ENCODE measurements at places on chromosomes 4 and X.

- DNase-seq: no peak
These were observed 31.6 kb downstream of the TMEM31 start for GRCh38 chrX:103742339-103742738.

GRCh38 chr4:11497972-11498371 is 69.3 kb upstream of the HS3ST1 start:
- no peak for DNase-seq

DNA sequence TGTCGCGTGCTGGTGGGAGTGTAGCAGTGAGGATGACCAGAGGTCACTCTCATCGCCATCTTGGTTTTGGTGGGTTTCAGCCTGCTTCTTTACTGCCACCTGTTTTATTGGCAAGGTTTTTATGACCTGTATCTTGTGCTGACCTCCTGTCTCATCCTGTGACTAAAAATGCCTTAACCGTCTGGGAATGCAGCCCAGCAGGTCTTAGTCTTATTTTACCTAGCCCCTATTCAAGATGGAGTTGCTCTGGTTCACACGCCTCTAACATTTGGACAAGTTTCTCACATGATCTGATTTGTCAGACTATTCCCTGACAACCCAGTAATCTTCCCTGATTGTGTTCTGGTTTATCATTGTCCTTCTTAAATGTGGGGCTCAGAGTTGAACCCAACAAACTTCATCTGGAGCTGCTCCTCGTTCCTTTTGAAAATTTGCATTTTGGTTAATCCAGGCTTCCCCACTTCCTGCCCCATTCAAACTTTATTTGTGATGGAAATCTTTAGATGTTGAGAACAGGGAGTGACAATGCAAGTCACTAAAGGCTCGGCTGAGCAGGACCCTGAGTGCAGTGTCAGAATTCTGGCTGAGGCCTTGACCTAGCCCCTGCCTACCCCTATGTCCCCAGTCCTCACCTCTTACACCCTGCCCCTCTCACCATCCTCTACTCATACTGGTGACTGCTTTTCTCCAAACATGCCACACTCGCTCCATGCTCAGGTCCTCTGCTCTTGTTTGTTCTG is 226.8 kb downstream of the STIM2 start:
- no peak for DNase-seq

DNA sequence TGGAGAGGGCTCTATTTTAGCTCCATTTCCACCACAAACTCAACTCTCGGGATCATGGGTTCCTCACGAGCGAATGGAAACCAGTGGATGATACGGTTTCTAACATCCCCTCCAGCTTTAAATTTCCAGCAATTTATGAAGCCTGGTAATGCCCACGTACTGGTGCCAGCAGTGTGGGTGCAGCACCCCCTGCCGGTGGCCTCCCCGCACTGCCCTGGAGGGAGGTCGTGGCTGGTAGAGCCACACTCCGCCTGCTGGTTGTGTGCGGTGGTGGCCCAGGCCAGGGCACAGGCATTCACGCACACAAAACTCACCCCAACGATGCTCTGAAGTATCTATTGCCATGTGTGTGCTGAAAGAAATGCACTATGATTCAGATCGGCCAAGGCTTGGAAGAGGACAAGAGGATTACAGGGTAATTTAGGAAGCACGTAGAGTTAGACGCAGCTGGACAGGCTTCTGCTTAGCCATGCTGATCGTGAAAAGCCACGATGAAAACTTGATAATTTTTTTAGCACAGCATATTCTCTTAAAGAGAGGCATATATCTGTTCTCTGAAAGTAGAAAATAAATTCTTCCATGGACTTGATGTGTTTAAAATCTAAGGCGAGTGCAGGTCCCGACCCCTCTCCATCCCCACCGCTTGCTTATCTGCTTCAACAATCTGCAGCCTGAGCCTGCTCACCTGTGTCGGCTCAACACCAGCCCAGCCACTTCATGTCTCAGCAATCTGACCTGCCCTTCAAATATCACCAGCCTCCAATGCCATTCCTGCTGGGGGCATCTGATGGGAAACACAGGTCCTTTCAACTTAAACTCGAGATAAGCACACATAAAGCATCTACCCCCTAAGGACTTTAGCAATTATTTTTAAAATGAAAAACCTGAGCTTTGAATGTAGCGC is 59.1 kb downstream of the SCD5 start:
- DNase-seq: peak; percentile 1

DNA sequence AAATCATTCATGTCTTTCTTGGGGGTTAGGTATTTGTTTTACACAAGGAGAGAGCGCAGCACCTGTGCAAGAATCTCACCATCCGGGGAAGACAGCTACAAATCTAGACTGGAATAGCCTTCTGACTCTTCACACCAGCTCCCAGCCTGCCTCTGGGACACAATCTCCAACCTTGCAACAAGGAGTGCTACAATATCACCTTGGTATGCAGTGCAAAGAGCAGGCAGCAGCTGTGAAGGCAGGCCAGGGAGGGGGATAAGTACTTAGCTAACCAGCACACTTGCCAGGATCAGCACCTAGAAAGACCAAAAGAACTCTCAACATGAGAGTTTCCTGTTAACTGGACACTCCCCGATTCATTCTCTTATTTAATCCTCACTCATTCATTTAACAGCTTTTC is 235.3 kb downstream of the AR start:
- no peak for DNase-seq

DNA sequence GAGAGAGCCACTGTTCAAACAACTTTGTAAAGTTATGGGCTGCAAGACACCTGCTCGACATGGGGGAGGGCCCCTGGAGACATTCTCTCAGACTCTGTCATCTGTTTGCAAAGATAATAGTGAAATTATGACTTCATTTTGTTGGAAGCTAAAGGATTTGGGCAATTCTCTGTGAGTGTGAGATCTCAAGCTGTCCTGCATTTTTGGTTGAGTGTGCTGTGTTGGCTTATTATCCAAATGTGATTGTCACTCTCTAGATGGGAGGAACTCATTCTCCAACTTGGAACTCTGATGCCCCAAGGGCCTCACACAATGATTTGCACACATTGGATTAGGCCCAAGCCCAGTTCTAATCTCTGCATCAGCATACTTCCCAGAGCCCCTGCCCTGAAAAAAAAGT is 63.7 kb downstream of the STK32B start:
- no peak for DNase-seq

DNA sequence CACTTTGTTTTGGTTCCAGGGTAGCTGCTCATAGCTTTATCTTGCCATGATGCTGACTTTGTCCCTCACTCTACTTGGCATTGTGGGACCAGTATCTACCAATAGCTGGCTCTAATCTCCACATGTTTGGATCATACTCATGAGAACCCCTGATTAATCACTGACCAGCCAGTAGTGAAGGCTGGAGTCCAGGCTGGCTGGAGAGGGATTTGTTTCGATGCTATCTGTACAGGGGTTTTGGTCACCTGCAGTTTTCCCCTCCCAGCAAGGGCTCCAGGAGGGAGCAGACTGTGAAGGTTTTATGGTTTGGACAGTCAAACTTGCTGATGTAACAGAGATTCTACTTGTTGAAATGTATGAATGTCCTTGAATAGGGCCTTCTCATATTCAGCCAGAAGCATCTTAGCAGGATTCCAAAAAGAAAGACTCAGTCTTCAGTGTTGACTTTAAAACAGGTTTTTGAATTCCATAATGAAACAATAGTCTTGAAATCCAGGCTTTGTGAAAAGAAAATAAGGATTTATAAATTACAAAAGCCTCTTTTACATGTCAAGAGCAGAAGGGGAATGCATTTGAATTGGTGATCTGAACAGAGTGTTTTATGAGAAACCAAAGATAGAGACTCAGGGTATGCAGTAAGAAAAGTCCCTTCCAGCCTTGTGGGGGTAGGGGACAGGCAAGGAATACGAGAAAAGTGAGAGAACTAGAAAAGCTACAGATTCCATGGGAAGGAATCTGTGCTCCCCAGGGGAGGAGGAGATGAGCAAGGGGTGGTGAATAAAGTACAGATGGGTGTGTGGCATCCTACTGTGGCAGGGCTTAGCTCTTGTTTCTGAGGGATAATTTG is 103.1 kb upstream of the SHISA3 start:
- DNase-seq: no peak

- DNase-seq: no peak
These were observed 844.7 kb downstream of the PCDH18 start for GRCh38 chr4:136687596-136687995.

DNA sequence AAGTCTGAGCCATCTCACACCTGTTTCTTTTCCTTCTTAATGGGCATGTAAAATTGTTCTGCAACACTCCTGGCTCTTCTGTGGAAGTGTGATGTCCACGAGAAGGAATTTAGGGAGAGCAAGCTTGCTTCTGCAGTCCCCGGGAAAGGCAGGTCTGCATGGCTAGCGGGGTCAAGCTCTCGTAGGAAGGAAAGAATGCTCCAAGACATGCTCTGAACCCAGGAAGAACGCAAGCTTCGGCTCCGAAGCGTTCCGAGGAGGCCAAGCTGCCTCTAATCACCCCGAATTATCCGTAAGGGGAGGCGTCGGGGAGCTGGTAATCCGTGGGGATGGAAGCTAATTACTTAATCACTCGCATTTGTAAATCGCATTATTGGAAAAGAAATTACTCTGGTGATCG is 177.7 kb downstream of the CRLF2 start:
- DNase-seq: no peak

GRCh38 chr4:76704133-76704881 is 193.6 kb downstream of the SOWAHB start:
- DNase-seq: no peak

DNA sequence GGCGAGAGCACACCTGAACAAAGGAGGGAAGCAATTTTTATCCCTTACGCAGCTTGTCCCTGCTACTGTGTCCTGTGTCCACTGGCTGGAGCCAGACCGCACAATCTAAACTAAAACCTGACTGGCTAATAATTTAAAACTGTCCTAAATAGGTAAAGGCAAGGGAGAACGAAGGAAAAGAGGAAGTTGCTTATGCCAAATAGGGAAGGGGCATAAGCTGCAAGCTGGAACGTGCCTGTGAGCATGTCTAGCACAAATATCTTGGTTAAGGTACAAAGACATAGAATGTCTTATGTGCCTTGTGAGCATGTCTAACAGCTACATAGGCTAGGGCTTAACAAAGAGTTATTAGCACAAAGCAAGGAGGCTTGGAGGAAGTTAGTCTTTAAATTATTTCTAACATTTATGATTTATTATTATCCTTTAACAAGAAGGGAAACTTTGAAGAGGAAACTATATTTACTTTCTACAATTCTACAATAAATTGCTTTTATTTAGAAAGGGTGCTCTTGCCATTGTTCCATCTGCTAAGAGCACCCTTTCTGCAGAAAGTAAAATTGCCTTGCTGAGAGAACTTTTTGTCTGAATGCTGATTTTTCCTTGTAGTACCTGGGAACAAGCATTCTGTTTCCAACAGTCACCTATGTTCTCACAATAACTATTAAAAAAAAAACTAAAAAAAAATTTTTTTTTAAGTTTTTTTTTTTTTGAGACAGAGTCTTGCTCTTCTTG is 80.6 kb upstream of the CBR4 start:
- DNase-seq: no peak

DNA sequence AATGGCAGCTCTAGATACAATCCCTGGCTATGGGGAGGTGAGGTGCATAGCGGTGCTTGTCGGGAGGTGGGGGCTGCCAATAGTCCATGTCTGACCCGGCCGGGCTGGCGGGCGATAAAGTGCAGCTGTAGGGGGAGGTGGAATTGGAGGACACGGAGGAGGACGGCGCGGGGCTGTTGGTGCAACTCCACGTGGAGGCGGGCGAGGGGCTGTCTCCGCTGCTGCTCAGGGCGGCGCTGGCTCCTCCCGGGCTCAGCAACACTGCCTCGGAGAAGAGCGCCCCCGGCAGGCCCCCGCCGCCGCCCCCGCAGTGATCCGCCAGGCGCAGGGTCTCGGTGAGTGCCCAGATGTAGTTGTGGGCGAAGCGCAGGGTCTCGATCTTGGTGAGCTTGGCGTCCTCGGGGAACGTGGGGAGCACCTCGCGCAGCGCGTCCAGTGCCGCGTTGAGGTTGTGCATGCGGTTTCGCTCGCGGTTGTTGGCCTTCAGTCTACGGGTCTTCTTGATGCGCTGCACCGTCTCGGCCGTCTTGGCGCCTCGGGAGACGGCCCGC is 1.3 kb downstream of the NEUROG2 start:
- DNase-seq: no peak

DNA sequence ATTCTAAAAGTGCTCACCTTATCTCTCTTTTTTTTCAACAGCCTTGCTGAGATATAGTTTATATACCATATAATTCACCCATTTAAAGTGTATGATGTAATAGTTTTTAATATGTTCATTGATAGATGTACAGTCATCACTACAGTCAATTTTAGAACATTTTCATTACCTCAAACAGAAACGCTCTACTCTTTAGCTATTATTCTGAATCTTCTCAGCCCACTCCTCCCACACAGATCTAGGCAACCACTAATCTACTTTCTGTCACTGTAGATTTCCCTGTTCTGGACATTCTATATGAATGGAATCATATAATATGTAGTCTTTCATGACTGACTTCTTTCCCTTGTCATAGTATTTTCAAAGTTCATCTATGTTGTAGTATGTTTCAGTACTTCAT is 22.6 kb downstream of the MND1 start:
- no peak for DNase-seq

- no peak for DNase-seq
These were observed 36.0 kb downstream of the TMEM164 start for GRCh38 chrX:110038900-110039299.

GRCh38 chr4:165472943-165473676 is 94.3 kb downstream of the CPE start:
- DNase-seq: no peak

DNA sequence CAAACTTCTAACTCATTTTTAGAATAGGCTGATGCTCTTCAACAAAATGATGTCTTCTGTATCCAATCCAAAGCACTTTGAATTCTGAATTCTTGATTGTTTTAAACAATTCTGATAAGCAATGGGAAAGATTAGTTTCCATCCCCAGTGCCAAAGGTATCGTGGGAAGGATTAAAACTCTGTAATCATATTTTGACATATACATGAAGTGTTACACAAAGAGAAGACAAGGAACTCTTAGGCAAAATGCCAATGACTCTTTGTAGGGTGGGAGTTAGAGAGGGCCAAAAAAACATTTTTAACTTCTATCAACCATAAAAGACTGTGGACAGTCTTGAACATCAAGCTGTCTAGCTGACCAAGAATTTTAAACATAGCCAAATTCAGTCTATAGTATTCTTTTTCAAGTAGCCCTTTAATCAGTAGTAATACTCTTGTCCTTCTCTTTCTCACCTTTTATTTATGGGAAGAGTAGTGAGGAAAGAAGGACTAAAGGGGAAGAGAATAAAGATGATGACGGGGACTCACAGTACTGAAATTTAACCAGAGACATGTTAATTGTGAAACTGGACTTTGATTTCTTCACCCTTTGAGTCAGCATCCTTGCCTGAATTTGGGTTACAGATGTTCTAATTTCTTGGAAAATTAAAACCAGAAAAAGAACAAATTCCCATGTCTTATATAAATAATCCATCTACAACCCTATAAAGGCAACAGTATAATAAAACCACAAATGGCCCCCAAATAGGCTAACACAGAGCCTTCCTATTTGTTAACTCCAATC is 51.8 kb upstream of the VEGFD start:
- DNase-seq: no peak

GRCh38 chrX:4043951-4044350 is 330.5 kb upstream of the PRKX start:
- DNase-seq: no peak

- no peak for DNase-seq
These were observed 92.0 kb downstream of the UGT8 start for GRCh38 chr4:114690571-114690970.

- no peak for DNase-seq
These were observed 122.3 kb upstream of the OTUD4 start for GRCh38 chr4:145302725-145303124.

- DNase-seq: peak; percentile 65
These were observed 16.1 kb downstream of the RNF4 start for GRCh38 chr4:2484993-2485392.

- no peak for DNase-seq
These were observed 188.9 kb upstream of the IL1RAPL1 start for GRCh38 chrX:28398342-28398741.

Measured in CD4-positive, CD25-positive, alpha-beta regulatory T cell (primary cell).